Kidney (tissue), 22 donors: ENCODE measurements at places on chromosomes 5 and 9. TPM values are rescaled to one million over a fixed set of nuclear protein-coding genes. Genes with fewer than 3 reads are reported as not detected.

Gene SLCO6A1
- polyA plus RNA-seq = not detected

Gene MSMP
- not detected for polyA plus RNA-seq

Gene NR2F1-AS1
- 16.0 TPM for polyA plus RNA-seq

Gene PRSS3
- polyA plus RNA-seq = 2.8 TPM

Gene GLDC
- 79.7 TPM for polyA plus RNA-seq

Gene SPARC
- polyA plus RNA-seq = 581 TPM

Gene C5orf58
- not detected for polyA plus RNA-seq

Gene FBXO10
- 6.2 TPM for polyA plus RNA-seq

Gene NR6A1
- 1.2 TPM for polyA plus RNA-seq

Gene ACOT12
- 2.2 TPM for polyA plus RNA-seq

Gene RC3H2
- 9.8 TPM for polyA plus RNA-seq

Gene DOLK
- polyA plus RNA-seq = 17.0 TPM

Gene GABRB2
- polyA plus RNA-seq = 0.90 TPM
